Stimulated activated CD8-positive, alpha-beta memory T cell treated with anti-CD3 and anti-CD28 coated beads, Interleukin-7, amount 100 ng/mL, for 4 hours (primary cell): ENCODE measurements at places on chromosomes 4 and X.

GRCh38 chrX:22159071-22159470, 113.6 kb upstream of the CBLL2 start:
- no peak for DNase-seq

- DNase-seq, result no peak
Measured at GRCh38 chr4:30904215-30904555, 184.0 kb downstream of the PCDH7 start.

DNA sequence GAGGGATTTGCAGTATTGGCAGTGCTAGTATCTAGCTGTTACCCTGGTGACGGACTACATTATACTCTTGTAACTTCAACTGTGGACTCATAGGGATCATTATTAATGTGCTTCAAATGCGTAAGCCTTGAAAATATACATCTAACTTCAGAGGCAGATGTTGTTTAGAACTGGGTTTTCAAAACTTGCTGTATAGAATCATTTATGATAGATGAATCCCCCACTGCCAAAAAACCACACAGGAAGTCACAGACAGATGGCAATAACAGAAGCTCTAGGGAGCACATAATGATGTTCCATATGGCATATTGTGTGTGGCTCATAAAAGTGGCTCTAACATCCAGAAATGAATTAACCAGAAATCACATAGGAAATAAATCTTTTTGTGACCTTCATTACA, 62.3 kb upstream of the RELL1 start:
- no peak for DNase-seq

DNA sequence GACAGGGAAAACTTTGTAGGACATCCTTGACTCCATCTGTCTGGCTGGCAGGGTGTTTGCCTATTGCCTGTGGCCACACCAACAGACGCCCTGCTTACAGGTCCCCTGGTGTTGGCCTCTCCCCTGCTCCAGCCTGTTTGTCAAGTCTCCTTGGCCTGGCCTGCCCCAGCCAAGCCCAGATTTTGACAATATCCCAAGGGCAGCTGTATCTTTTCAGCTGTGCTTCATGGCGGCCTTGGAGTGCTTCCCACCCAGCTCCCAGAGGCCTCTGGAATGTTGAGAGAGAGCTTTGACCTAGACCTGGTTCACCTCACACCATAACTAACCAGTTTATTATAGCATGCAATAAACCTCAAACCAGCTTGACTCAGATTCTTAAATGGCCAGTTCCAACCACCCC, 204.0 kb upstream of the NHS start:
- no peak for DNase-seq

- no peak for DNase-seq
Measured at GRCh38 chrX:73561801-73562200, 1.2 kb upstream of the CHIC1 start.

GRCh38 chr4:120857312-120857711, 65.2 kb downstream of the PRDM5 start:
- no peak for DNase-seq

- no peak for DNase-seq
Measured at GRCh38 chr4:47215759-47216158, 184.4 kb downstream of the GABRB1 start.

DNA sequence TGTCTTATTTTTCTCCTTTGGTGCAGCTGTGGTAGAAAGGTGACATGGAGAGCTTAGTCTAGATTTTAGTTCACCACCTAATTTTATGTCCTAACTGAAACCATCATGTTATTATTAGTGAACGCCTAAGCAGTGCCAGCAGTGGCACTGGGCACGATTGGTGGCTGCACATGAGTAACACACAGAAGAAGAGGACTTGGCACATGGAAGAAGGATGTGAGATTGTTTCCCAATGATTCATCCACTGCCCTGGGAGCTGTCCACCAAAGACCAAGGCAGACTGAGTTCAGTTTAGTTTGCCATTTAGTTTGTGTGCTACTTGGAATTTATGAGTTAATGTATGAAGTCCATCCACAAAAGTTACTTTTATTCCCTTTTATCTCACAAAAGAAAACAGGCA, 68.1 kb upstream of the NAP1L5 start:
- DNase-seq, result no peak

- no peak for DNase-seq
Measured at GRCh38 chr4:115851918-115852766, 738.7 kb upstream of the NDST4 start.

DNA sequence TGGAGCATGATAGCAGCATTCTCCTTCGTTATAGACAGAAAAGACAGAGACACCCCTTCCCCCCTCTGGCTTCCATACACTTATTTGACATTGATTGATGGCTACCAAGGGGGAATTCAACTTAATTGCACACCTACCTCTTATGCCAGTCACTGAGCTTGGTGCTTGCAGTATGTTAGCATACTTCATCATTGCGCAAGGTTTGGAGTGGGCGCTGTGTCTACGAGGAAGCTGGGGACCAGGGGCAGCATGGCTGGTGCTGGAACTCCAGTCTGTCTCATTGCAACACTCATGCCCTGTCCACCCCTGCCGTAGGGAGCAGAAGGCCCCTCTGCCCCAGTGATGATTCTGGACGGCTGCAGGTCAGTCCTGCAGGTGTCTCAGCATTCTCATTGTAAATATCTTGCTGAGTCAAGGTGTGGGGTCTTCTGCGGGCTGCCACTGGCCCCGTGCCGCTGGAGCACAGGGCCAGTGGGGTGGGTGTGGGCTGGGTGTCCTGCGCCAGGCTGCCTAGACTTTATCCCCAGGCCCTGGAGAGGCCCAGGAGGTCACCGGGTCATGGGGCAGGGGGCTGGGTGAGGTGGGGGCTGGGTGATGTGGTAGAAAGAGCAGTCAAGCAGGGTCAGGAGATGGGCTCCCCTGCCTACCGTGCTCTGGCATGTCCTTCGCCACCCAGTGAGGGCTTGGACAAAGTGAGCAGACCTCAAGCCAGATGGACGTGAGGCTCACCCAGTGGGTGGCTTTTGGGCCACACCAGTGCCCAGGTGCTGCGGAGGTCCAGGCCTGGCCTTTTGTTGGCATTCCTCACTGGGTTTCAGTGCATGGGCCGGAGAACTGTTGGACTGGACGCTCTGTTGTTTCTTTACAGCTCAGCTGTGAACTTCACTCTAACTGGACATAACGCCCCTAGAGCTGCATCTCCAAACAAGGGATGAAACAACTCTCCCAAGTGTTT, 85.5 kb downstream of the PSAPL1 start:
- no peak for DNase-seq

DNA sequence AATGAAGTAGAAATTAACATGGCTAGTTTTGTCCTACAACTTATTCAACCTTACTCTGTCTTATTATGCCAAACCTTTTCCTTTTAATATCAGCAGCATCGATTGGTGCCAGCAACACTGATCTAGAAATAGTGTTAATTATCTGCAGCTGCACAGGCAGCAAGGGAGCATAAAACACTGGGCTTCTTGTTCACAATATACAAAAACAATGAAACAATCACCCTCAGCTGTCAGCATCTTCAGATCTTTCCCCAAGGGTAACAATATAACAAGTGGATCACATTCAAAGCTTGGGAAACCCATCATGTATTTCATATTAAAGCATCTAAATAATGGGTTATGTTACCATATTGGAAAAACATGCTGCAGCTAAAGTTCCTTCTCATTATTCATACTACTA, 238.1 kb downstream of the SPOCK3 start:
- DNase-seq, result no peak
